ENCODE measurements at places on chromosomes 12 and 14. TPM values are rescaled to one million over a fixed set of nuclear protein-coding genes. Genes with fewer than 3 reads are reported as not detected.

MBD6 gene
- total RNA-seq: 8.6 TPM

CCDC77 gene
- 6.9 TPM for total RNA-seq

SOX5 gene
- under 0.01 TPM for total RNA-seq

NUP37 gene
- total RNA-seq: 17.3 TPM

CD163 gene
- not detected for total RNA-seq

BBOF1 gene
- total RNA-seq: 0.77 TPM

ERG28 gene
- total RNA-seq: 6.0 TPM

OVCH1 gene
- total RNA-seq: not detected

MYF5 gene
- total RNA-seq: not detected

KLRC2 gene
- not detected for total RNA-seq

Measured in dermis microvascular lymphatic vessel endothelial cell (primary cell).